ENCODE measurements at places on chromosomes 16 and 17.

GRCh38 chr16:88738151-88739084, 32.1 kb downstream of the CTU2 start:
- no peak for DNase-seq

- no peak for DNase-seq
These were observed 6.4 kb upstream of the RAB40B start for GRCh38 chr17:82704886-82705285.

GRCh38 chr17:28711723-28712031, at the start of gene PROCA1:
PROCA1 (minus strand) TSS chr17:28711888; CDS start chr17:28711660, 228 bp downstream.
- no peak for DNase-seq

DNA sequence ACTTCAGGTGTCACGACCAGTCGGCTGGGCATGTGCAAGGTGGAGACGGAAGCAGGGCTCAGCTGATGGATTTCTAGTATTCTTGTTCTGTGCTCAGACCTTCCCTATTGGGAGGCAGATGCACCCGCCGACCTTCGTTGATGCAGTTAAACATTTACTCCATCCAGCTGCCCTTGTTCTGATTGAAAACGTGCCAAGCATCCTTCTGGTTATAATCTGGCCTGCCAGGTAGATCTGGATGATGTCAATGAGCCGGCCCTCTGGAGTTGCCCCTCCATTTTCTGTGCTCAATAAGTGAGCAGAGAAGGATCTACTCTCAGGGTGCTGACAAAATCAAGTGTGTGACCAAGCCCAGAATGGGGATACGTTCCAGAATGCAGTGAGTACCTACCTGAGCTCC, 38.3 kb downstream of the CCDC182 start:
- no peak for DNase-seq

DNA sequence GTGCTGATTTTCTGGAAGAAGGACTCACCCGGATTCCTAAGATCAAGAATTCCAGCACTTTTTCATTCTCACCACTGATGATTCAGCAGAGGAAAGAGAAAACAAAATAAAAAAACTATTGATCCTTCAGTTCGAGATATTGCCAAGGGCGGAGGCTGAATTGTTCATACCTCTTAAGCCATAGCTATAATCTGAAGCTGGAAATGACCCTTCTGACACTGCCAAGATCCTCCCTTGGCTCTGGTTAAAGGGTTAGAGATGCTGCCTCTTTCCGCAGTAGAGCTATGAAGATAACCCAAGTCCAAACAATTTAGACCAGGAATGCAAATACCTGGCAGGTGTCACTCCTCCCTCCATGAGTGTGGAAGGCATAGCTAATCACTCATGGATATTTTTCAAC, 73.0 kb downstream of the TMEM114 start:
- no peak for DNase-seq

GRCh38 chr17:5043524-5043923, 8.3 kb upstream of the SLC52A1 start:
- no peak for DNase-seq

- DNase-seq, result no peak
These were observed 12.8 kb downstream of the FLYWCH2 start for GRCh38 chr16:2895813-2896212.

Measured in cardiac septum (tissue), 1 donor.